ENCODE measurements at places on chromosomes 2 and 18. TPM values are rescaled to one million over a fixed set of nuclear protein-coding genes. Genes with fewer than 3 reads are reported as not detected.

Gene CKAP2L
- total RNA-seq = 1.2 TPM

Gene GDF7
- not detected for total RNA-seq

Gene PROC
- not detected for total RNA-seq

Gene TEKT4
- not detected for total RNA-seq

Gene ADAM23
- total RNA-seq = 2.3 TPM

DNA sequence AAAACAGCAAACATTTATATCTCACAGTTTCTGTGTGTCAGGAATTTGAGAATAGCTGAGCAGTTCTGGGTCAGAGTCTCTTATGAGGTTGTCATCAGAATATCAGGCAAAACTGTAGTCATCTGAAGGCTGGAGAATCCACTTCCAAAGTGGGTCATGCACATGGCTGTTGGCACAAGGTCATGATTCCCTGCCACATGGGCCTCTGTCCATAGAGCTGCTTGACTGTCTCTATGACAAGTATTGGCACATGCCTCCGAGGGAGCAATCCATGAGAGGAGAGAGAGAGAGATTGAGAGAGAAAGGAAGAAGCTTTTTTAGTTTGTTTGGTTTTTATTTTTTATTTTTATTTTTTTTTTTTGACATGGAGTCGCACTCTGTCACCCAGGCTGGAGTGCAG lies 101.8 kb upstream of the DDX18 start:
- no peaks in the 10 kb centered on the region for H3K27me3 ChIP-seq
- no peak overlapping the region for H3K4me3 ChIP-seq
- H3K36me3 ChIP-seq = no peaks in the 10 kb centered on the region
- H3K27ac ChIP-seq = no peak overlapping the region
- no peaks in the 10 kb centered on the region for H3K4me1 ChIP-seq

DNA sequence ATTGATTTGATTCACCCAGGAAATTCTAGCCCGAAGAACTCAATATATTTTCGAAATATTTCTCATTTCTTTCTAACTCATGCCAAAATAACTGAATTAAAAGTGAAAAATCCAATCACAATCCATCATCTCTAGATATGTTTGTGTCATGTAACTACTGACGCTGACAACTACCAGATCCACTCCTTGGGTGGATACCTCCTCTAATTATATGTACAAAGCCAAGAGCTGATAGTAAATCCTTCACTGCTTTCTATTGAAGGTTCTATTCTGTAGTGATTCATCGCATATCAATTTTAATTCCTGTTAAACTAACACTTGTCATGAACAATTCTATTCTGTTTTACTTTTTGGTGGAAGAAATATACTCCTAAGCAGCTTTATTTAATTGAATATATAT lies 1056.6 kb upstream of the NXPH2 start:
- H3K27ac ChIP-seq = no peak overlapping the region
- H3K36me3 ChIP-seq = no peaks in the 10 kb centered on the region
- no peak for DNase-seq
- H3K4me3 ChIP-seq = no peak overlapping the region
- H3K4me1 ChIP-seq = no peaks in the 10 kb centered on the region
- H3K27me3 ChIP-seq = no peaks in the 10 kb centered on the region

- H3K36me3 ChIP-seq = no peaks in the 10 kb centered on the region
- DNase-seq = no peak
- peaks cover 12% of the 10 kb centered on the region for H3K4me1 ChIP-seq
- H3K27ac ChIP-seq = no peak overlapping the region
- H3K27me3 ChIP-seq = no peaks in the 10 kb centered on the region
Measured at GRCh38 chr2:217069263-217070042, 209.6 kb upstream of the TNP1 start.

- no peaks in the 10 kb centered on the region for H3K27me3 ChIP-seq
- peaks cover 12% of the 10 kb centered on the region for H3K4me1 ChIP-seq
- H3K27ac ChIP-seq = no peak overlapping the region
- DNase-seq = peak; percentile 60
Measured at GRCh38 chr2:3305952-3306351, 71.7 kb downstream of the EIPR1 start.

GRCh38 chr2:205358351-205358815 lies 323.9 kb upstream of the NRP2 start:
- H3K4me3 ChIP-seq = no peak overlapping the region
- H3K27me3 ChIP-seq = no peaks in the 10 kb centered on the region
- no peak for DNase-seq

DNA sequence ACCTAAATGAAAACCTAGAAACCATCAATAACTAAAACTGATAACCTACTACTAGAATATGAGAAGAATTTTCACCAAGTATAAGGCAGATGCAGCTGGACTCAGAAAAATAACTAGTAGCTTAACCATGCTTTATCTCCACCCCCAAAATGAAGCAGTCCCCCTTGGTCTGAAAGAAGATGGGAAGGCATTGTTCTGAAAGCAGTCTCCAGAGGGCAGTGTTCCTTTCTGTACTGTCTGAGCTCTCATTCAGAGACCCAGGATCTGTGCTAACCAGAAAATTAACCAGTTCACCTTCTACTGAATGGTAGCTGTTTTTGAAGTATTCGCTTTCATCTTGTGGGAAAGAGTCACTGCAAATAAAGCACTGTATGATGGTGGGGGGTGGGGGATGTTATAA lies 273.0 kb downstream of the PDE11A start:
- H3K36me3 ChIP-seq = no peaks in the 10 kb centered on the region
- peak; percentile 48 for DNase-seq
- H3K4me1 ChIP-seq = no peaks in the 10 kb centered on the region
- no peak overlapping the region for H3K27ac ChIP-seq
- no peak overlapping the region for H3K4me3 ChIP-seq
- H3K27me3 ChIP-seq = no peaks in the 10 kb centered on the region

DNA sequence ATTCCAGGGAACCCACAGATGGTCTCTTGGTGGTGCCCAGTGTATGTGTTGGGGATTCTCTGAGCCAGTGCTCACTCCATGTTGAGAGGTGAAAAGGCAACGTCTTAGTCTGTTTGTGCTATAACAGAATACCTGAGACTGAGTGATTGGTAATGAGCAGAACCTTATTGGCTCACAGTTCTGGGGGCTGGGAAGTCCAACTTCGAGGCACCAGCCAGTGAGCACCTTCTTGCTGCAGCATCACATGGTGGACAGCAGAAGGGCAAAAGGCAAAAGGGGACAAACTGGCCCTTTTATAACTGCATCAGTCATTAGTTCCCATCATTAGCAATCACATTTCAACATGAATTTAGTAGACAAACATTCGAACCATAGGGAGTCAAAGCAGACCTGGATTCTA lies 81.0 kb upstream of the SP3 start:
- no peak overlapping the region for H3K27ac ChIP-seq
- DNase-seq = no peak
- no peaks in the 10 kb centered on the region for H3K36me3 ChIP-seq

DNA sequence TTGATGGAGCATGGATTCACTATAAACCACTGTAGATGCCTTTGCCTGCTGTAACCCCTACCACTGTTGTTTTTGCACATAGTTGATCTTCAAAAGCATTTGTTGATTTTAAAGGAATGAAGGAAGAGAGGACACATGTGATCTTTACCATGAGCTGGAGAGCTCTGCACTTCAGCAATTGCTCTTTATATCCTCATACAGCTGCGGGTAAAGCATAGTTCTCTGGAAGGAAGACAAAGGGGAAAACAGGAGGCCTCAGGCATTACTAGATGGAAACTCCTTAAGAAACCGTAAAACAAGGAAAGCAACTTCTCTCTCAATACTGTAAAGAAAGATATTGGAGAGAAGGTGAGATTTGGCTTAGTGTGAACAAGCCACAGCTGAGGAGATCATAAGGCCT lies 60.6 kb downstream of the SCG2 start:
- H3K4me1 ChIP-seq = peaks cover 26% of the 10 kb centered on the region
- no peak for DNase-seq
- H3K36me3 ChIP-seq = no peaks in the 10 kb centered on the region
- H3K27me3 ChIP-seq = no peaks in the 10 kb centered on the region
- H3K4me3 ChIP-seq = no peak overlapping the region
- no peak overlapping the region for H3K27ac ChIP-seq

DNA sequence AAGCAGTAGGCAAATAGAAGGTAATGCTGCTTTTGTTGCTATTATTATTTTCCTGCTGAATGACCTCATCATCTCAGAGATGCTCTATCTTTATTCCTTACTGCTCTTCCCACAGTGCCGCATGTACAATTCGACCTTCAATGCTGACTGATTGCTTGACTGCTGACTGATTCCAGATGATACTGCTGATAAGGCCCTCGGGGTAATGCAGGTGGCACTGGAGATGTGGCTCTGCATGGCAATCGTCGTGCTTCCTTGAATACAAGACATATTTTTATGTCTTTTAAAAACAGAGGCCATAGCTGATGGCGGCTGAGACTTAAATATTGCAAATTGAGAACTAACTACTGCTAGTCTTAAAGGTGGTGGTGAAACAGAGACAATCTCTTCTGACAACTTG lies 146.6 kb downstream of the LOXHD1 start:
- no peaks in the 10 kb centered on the region for H3K27me3 ChIP-seq
- no peaks in the 10 kb centered on the region for H3K4me1 ChIP-seq
- no peak overlapping the region for H3K27ac ChIP-seq
- no peak overlapping the region for H3K4me3 ChIP-seq
- no peaks in the 10 kb centered on the region for H3K36me3 ChIP-seq

GRCh38 chr2:66239655-66240054 lies 195.3 kb upstream of the MEIS1 start:
- H3K4me3 ChIP-seq = no peak overlapping the region
- no peaks in the 10 kb centered on the region for H3K36me3 ChIP-seq
- no peaks in the 10 kb centered on the region for H3K4me1 ChIP-seq

- no peak overlapping the region for H3K4me3 ChIP-seq
- no peaks in the 10 kb centered on the region for H3K4me1 ChIP-seq
- peaks cover 4% of the 10 kb centered on the region for H3K27me3 ChIP-seq
- no peaks in the 10 kb centered on the region for H3K36me3 ChIP-seq
- H3K27ac ChIP-seq = no peak overlapping the region
- DNase-seq = no peak
Measured at GRCh38 chr18:36560187-36560586, 262.7 kb downstream of the FHOD3 start.

- H3K36me3 ChIP-seq = no peaks in the 10 kb centered on the region
- no peak for DNase-seq
- peaks cover 3% of the 10 kb centered on the region for H3K4me1 ChIP-seq
- no peak overlapping the region for H3K4me3 ChIP-seq
- peaks cover 20% of the 10 kb centered on the region for H3K27me3 ChIP-seq
Measured at GRCh38 chr2:176680916-176681516, 411.8 kb downstream of the MTX2 start.

DNA sequence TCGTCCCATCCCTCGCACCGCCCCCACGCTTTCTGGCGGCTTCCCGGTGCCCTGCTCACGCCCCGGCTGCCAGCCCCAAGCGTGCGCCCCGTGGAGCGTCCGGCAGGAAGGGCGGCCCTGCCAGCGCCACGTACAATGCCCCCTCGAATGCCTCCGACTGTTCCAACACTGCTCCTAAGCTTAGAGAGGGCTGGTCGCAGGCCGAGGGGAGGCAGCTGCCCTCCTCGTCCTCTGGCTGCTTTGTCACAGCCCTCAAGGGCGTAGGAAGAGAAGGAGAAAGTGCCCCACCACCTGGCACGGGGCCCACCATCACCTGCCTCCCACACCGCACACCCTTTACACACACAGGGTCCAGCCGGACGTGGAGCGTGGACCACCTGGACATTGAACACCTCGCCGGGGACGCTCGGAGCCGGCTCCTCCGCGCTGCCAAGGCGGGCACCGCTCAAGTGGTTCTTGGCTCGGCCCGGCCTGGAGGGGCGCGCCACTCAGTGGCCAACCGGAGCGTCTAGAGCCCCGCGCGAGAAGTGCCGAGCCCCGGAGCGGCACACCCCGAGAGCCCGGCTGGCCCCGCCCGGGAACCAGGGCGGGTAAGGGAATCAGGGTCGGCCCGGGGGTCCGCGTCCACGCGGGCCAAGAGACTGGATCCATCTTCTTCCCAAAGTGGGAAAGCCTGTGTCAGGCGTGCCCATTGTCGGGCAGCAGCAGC lies 830 bp downstream of the DNER start:
- peak; percentile 53 for DNase-seq
- peaks cover 22% of the 10 kb centered on the region for H3K4me1 ChIP-seq

Measured in stomach (tissue), 19 donors.